ENCODE measurements at places on chromosomes 1 and 21. TPM values are rescaled to one million over a fixed set of nuclear protein-coding genes. Genes with fewer than 3 reads are reported as not detected.

NBPF10 gene
- 0.99 TPM for total RNA-seq

COQ8A gene
- 204 TPM for total RNA-seq

GBP6 gene
- total RNA-seq: 0.09 TPM

HTR1D gene
- not detected for total RNA-seq

SLC44A5 gene
- 1.2 TPM for total RNA-seq

TOMM20 gene
- 94.5 TPM for total RNA-seq

XCL2 gene
- total RNA-seq: not detected

GPR37L1 gene
- total RNA-seq: not detected

CFHR4 gene
- total RNA-seq: not detected

DNA sequence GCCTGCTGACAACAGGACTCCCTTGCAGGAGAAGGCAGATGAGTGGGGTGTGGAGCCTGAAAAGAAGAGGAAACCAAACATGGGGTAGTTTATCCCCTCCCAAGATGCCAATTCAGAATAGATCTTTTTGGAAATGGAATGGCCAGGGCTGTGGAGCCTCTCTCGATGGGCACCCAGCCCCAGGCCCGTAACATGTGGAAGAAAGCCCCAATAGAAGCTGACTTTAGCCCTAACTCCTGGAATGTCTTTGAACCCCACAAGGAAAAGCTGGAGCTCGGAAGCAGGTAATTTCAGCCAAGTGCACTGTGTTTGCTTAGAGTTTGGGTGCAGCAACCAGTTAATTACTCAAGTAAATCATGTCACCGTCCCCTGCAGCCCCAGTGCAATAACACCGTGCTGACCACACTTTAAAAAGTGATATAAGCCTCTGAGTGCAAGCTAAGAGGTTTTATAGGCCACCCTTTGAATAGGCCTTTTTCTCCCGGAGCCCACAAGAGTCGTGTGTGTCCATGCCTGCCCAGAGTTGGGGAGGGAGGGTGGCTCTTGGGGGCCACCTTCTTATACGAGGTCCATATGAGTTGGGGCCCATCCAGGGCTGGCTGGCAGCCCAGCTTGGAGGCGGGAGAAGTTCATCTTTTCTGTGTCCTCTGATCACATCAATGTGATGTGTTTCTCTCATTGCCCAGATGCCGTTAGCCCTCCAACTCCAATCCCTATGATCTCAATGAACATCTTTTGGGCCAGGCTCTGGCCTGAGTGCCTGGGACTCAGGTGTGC is 153.2 kb downstream of the TRABD2B start:
- DNase-seq: no peak

- DNase-seq: no peak
Observed at GRCh38 chr21:44049182-44049581, 37.1 kb downstream of the TRAPPC10 start.

GRCh38 chr1:157739229-157739901 is 37.6 kb downstream of the FCRL2 start:
- no peak for DNase-seq

DNA sequence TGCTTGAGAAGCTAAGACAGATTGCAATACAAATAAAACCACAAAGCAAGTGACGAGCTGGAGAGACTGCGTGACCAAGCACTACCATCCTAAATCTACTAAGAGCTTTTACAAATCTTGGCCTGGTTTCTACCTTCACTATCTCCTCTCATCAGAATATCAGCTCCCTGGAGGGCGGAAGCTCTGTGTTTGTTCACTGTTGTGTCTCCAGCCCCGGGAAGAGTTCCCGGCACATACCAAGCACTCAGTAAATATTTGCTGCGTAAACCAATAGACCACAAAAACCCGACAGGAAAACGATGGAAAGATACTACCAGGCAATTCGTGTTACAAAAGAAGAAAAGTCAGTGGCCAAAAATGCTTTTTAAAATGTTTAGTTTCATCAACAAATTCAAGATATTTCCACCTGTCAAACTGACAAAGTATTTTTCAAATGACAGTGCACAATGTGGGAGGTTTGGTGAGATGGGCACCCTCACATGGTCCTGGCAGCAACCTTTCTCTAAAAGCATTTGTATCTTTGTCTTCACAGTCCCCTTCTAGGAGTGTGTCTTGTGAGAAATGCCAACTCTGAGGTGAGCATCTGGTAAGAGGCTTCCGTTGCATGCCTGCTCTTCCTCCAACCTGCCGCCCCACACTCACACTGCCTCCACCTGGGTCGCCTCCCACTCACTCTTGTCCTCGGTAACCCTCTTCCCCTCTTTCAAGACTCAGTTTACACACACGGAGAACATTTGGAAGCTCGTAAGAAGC is 34.7 kb downstream of the SLC1A7 start:
- no peak for DNase-seq

DNA sequence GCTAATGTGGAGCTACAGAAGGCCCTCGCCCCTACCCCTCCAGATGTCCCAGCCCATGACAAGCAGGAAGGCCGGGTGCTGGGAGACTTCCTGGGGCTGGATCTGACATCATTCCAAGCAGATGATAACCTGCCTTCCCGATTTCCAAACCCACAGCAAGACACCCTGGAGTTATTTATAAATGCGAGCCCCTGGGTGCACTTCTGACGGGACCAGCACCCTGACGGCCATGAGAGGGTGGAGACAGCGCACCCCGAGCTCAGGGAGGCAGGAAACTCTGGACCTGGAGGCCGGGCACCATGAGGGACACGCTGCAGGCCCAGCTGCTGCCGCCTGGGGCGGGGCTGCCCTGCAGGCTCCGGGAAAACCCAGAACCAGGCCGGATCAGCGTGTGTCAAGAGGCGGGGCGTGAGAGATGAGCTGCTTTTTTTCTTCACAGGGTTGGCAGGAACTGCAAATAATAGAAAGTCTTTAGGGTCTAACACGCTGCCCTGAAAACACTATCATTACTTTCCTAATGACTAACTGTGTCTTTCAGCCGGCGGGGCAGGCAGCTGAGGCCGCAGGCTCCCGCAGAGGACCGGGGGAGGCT is 2.5 kb upstream of the PCBP3 start:
- DNase-seq: peak; percentile 47

DNA sequence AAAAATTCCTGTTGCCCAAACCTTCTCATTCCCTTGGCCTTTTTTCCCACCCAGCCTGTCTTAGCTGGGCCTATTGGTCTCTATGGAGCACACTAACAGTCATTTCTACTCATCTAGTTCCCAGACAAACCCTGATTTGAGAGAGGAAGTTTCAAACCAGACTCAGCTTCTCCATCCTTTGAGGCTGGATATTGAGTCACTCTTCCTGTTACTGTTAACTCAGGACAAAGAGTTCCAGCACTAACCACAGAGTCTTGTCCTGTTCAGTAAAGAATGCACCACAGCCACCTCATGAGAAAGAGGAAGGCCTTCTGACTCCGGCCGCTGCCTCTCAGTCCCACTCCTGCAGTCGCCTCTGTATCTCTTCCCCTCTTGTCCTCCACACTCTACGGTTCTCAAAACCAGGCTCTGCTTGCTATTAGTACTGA is 137.8 kb downstream of the PTPRC start:
- DNase-seq: peak; percentile 22

DNA sequence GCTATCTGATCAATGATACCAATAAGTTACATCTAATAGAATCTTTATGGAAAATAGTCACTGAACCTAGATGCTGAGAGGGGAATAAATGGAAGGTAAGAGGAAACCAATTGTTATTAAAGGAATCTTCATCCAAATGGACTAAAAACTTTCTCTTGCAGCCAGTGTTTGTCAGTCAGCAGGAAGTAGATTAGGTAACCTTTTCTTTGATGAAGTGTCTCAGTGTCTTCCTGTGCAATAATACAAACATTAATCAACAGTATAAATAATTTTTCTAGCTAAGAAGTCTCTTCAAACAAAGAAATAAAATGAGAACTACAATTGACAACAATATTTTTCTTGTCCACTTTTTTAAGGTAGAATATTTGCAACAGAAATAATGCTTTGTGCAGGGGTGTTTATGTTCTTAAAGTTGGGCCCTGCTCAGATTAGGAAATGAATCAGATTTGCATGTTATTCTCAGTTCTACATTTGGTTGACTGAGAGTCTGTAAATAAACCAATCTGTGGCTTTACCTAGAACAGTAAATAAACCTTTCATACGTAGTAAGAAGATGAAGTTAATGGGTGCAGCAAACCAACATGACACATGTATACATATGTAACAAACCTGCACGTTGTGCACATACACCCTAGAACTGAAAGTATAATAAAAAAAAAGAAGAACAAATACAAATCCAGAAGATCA is 391.4 kb downstream of the MRPL39 start:
- no peak for DNase-seq

DNA sequence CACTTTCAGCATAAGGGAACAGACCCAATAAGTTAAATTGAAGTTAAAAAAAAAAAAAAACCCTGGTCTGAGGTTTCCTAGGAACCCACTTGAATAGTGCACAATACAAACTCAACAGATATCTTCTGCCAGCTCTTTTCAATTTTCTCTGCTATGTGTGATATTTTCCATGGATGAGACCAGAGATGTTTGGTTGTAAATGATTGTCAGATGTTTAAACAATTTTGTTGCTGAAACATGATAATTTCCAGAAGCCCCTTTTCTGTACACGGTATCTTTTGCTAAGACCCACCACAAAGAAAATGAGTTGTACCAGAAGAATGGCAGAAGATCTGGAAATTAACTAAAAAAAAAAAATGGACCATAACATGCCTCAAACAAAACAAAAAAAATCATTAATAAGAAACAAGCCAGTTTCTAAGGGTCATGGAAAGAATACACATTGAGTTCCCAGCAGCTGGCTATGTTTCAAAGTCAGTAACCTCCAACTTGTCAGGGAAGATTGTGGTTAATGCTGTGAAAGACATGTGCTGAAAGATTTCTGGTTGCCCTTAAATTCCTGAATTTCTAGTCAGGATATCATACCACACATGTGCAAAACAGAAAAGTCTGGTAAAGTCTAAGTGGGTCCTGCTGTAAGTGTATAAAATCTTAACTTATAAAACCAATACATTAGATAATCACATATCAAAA is 35.6 kb upstream of the MGST3 start:
- DNase-seq: no peak

DNA sequence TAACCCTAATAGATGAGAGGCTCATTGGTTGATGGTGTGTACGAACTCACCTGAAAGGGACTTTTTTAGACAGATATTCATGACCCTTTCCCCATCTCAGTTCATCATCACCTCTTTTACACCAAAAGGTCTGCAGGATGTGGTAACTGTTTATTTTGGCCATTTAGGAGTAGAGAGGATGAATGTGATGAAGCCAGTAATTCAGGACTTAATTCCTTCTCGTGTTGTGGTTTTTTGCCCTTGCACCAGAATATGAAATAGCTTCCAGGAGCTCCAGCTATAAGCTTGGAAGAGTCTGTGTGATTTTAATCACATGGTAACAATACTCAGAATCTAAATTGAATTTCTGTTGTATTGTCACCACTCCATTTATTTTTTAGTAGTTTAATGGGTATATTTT is 189.4 kb upstream of the KCTD3 start:
- DNase-seq: no peak

DNA sequence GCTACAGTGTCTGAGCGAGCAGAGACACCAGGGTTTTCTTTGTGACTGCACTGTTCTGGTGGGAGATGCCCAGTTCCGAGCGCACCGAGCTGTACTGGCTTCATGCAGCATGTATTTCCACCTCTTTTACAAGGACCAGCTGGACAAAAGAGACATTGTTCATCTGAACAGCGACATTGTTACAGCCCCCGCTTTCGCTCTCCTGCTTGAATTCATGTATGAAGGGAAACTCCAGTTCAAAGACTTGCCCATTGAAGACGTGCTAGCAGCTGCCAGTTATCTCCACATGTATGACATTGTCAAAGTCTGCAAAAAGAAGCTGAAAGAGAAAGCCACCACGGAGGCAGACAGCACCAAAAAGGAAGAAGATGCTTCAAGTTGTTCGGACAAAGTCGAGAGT is 2.7 kb downstream of the ZBTB18 start:
- no peak for DNase-seq

- DNase-seq: no peak
Observed at GRCh38 chr1:196584696-196585095, 23.5 kb downstream of the KCNT2 start.

- no peak for DNase-seq
Observed at GRCh38 chr1:59560807-59561450, 253.8 kb upstream of the HOOK1 start.

- no peak for DNase-seq
Observed at GRCh38 chr21:36701756-36702621, 3.1 kb downstream of the SIM2 start.

GRCh38 chr1:86507935-86508582 is 38.8 kb upstream of the CLCA4 start:
- DNase-seq: no peak

DNA sequence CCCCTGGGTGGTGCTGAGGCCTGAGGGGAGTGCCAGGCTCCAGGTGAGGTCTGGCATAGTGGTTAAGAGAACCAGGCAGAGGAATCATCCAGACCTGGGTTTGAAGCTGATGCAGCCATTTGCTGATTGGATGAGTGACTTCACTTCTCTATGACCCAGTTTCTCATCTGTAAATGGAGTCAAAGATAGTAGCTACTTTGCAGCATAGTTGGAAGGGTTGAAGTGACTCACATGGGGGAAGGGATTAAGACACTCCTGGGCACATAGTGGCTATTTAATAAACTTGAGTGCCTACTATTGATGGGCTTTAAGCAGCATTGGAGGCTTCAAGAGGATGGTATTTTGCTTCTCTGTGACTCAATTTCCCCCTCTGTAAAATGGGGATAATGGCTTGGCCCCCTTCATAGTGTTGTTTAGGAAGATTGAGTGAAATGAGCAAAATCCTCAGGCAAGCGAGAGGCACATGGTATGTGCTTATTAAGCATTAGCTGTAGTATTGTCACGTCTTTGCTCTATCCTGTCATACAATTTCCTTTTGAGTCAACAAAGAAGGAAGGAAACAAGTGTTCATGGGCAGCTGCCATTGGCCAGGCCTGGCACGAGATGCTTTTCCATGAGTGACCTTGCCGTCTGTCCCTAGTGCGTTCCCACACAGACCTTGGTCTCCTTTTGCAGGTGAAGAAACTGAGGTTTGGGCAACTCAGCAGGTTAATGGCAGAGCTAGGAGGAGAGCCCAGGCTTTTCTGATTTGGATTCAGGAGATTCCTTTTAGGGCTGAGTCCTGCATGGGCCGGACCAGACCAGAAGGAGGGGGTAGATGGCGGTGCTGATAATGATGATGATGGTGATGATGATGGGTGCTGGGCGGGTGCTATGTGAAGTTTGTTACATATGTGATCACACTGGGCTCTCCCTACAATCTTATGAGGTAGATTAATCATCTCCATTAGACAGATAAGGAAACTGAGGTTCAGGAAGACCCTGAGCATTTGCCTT is 131.1 kb upstream of the WNT4 start:
- no peak for DNase-seq

DNA sequence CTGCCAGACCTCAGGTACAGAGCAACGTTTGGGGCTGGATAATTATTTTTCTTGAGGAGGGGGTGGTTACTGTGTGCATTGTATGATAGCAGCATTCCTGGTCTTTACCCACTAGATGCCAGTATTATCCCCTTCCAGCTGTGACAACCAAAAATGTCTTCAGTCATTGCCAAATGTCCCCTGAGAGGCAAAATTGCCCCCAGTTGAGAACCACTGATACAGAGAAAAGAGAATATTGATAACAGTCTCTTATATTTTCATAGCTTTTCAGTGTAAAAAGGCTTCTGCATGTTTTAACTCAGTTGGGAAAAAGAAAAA is 51.8 kb upstream of the SYT14 start:
- no peak for DNase-seq
